GM12892 (cell line): ENCODE measurements at places on chromosomes 1 and 21.

- DNase-seq: no peak
Measured at GRCh38 chr21:32298148-32298559, 501 bp upstream of the MRAP start.

- no peak for DNase-seq
Measured at GRCh38 chr21:42002421-42002958, 7.7 kb downstream of the ZBTB21 start.

- no peak for DNase-seq
Measured at GRCh38 chr1:95509989-95510388, 276.0 kb downstream of the RWDD3 start.

DNA sequence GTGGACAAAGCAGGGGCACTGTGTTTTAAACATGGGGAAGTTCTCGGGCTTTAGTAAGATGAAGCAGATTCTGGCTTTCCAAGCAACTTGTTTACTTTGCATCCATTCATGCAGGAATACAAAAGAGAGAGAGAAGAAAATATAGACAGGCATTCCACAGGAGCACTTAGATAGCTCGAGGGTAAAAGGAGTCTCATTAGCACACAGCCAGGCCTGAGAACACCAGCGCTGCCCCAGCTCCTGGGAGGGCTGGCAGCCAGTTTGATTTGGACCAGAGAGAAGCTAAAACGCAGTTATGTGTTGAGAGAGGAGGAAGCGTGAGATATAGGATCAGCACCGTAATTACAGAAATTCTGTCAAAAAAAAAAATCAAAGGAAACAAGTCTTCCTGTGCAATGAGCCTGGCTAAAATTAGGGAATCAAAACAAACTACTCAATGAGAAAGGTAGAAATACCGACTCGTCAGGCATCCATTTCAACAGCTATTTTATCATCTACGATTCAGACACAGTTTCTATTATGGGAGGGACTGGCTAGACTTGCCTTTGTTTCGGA lies 68.2 kb downstream of the CLSTN1 start:
- no peak for DNase-seq

DNA sequence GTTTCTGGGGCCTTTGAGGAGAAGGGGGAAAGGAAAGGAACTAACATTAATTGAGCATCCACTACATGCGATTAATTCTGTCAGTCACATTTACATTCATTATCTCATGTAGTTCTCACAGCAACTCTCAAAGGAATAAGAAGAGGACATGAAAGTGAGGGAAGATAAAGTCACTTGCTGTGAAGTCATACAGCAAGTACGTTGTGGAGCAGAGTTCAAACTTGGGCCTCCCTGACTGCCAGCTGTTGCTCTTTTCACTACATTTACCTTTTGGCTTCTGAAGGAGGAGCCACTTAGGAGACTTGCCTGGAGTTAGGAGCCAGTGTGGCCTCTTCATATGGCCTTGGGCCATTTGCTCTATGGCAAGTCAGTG lies 6.2 kb downstream of the ZNF691 start:
- no peak for DNase-seq

- DNase-seq: no peak
Measured at GRCh38 chr1:1317420-1317819, 7.0 kb downstream of the INTS11 start.

DNA sequence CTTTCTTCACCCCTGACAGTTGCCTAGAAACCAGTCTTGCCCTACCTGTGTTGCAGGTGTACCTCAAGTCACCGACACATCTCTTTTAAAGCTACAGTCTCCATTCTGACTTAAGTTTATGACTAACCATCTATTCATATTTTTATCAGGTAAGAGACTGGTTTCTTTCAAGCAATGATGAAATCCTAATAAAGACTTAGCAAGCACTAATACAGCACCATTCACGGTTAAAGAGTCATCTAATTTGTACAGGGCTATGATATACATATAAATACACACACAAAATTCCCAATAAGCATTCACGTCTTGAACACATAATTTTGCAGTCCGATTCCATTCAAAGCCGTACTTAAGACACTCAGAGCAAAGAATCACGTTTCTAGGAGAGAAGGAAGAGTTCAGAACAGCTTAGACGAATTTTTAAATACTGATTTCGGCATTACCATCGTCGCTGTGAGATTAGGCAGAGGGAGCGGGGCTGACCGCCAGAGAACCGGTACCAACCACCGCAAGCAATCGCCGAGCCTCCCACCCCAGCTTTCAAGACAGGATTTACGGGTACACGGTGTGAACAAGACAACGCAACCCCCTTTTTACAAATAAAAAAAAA lies 943 bp downstream of the ERRFI1 start:
- DNase-seq: no peak
